ENCODE measurements at places on chromosomes 4 and X.

- DNase-seq = no peak
These were observed 1.0 kb upstream of the RNF150 start for GRCh38 chr4:141133999-141134995.

DNA sequence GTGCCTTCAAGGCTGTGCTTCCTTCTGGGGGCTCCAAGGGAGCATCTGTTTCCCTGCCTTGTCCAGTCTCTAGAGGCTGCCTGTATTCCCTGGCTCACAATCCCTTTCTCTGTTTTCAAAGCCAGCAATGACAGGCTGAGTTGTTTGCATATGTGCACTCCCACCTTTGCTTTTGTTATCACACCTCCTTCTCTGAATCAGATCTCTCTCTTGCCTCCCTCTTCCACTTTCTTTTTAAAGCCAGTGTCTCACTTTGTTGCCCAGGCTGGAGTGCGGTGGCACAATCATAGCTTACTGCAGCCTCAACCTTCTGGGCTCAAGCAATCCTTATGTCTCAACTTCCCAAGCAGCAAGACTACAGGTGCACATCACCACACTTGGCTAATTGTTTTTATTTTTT is 37.1 kb upstream of the LEF1 start:
- DNase-seq = no peak

DNA sequence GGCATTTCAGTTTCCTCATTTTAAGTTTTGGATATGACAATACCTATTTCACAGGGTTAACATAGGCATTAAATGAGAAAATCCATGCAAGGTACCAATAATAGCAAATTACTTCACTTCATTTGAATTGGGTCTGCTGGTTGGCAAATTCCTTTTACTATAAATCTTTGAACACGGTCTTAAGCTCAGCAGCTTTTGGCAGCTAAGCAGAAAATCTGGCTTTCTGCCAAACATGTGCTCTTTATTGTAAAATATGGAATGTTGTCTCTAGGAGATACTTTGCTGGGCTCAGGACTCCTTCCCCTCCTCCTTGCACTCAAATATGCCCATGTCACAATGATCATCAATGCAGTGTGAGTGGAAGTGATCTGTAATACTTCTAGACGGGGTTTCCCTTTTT is 16.8 kb upstream of the DMP1 start:
- DNase-seq = no peak

GRCh38 chr4:26273616-26273980 is 47.2 kb upstream of the RBPJ start:
- DNase-seq = no peak

- DNase-seq = no peak
These were observed 82.8 kb upstream of the TCEAL2 start for GRCh38 chrX:102042372-102043325.

GRCh38 chrX:17623750-17624149 is 113.5 kb upstream of the SCML1 start:
- no peak for DNase-seq

DNA sequence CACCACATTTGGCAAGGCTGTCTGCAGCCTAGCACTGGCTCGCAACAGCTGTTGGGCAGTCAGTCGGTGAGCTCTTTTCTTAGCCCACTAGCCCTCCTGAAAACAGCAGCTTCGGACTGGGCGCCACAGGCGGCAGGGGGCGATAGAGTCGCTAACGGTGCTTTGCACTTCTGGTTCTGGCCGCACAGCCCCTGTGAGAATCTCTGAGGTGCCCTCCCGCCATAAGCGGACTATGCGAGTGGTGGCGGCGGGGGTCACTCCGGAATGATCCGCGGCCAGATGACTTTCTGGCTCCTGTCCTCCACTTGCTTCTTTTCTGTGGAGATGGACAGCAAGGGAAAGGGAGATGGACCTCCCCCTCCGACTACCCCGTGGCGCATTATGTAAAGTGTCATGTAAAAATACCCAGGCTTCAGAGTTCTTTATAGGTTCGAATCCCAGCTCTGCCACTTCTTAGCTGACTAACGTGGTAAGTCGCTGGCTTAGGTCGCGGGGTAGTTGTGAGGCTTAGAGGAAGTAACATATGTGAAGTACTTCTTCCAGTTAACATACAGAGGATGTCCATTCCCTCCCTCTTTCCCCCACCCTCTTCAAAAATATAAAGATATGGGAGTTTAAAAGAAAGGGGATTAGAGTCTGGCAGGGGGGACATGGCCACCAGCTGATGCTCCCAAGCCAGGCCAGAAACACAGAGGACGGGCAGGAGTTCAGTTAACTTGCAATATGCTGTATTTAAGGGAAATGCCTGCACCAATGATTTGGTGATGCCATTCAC is 11.0 kb downstream of the ARHGAP36 start:
- DNase-seq = no peak

DNA sequence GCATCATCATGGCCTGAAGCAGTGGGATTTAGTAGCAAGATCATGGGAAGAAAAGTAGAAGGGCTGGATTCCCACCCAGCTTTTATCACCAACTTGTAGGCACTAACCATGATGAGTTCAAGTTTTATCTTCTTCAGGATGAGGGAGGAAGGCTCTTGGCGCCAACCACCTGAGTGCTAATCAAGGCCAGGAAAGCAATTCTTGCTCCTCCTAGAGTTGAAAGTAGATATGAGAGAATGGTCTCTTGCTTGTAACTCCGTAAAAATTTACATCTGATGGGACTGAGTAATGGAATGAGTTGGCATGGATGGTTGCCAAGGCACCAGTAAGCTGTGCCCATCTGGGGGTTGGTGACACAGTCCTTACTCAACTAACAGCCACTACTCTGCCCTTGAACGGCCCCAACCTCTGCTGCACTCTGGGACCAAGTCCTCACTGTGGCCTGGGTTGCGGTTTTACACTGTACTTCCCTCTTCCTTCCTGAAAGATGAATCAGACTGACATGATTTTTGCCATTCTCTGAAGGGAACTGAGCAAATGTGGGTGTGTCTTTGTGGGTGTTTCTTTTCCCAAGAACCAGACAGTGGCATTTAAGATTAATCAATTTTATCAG is 39.4 kb upstream of the NDP start:
- DNase-seq = no peak

GRCh38 chr4:119643306-119644042 is 14.9 kb upstream of the PDE5A start:
- no peak for DNase-seq

- DNase-seq = no peak
These were observed 111.3 kb downstream of the TSPAN7 start for GRCh38 chrX:38672646-38673045.

DNA sequence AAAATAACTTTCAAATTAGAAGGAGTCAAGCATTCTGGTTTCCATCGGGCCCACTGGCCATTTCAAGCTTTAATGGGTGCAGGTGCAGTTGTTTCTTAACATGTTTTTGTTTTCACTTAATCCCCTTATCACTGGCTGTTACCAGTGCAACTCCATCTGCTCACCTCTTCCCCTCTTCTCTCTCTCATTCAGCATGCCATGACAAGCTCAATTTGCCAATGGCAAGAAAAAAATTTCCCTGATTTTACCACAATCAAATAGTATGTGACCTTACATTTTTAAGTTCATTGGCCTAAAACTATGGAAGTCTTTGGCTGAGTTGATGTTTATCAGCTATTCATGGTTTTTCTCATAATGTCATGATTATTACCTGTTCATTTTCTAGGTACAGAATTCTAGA is 299.1 kb upstream of the BMP3 start:
- DNase-seq = no peak

- DNase-seq = no peak
These were observed 4.3 kb upstream of the UNC5C start for GRCh38 chr4:95552942-95553550.

DNA sequence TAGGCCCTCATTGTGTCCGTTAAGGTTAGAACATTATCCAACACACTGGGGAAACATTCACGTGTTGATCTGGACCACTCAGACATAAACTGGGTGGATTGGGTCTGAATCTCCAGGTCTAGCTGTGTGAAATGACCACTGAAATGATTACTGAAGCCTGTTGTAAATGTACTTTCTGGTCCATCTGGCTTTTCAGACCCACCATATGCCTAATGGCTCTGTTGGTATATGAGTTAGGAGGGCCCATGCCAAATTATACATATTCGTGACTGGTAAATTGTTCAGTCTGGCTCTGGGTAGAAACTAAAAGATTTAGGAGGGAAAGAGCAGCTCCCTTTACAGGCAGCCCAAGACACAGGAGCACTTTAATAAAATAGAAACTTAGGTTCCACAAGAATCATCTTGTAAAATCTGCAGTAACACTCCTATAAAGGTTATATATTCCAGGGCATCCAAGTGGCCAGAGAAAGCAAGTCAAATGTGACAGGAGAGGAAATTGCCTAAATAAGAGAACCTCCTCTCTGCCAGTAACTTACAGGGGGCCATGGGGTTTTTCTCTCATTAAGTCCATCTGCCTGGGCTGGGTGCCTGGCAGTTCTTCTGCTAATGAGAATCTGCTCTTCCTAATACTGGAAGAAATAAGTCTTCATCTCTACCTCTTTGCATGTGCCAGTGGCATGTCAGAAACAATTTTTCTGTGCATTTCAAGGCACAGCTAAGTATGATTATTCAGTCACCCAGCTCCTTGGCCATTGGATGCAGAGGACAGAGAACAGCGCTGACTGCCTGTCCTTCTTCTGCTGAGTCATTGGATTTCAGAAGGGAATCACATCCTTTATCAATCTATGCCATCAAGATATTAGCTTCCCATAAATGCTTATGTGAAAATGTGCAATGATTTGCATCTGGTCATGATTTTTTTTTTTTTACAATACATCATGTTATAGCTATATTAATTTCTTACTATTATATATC is 112.6 kb downstream of the GLRA2 start:
- no peak for DNase-seq

GRCh38 chrX:49910344-49910743 is 12.1 kb upstream of the CLCN5 start:
- peak; percentile 81 for DNase-seq

- DNase-seq = no peak
These were observed 795.2 kb downstream of the TRIML1 start for GRCh38 chr4:188934320-188934962.

- no peak for DNase-seq
These were observed 9.6 kb downstream of the XIAP start for GRCh38 chrX:123869488-123869887.

- DNase-seq = no peak
These were observed 242.2 kb upstream of the CTSO start for GRCh38 chr4:156195914-156196313.

DNA sequence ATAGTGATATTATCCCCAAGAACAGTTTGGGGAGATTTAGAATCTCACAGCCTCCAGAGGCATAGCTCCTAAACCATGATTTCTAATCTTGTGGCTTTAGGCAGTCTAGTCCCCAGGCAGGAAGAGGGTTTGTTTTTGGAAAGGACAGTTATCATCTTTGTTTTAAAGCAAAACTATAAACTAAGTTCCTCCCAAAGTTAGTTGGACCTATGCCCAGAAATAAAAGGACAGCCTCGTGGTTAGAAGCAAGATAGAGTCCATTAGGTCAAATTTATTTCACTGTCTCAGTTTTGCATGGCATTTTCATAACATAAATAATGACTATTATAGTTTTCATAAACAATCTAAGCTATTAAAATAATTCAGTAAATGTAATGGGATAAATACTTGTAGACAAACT is 120.5 kb downstream of the MAGEC2 start:
- no peak for DNase-seq

GRCh38 chrX:143017272-143017671 is 8.5 kb upstream of the SPANXN4 start:
- no peak for DNase-seq
